ENCODE measurements at places on chromosomes 2 and 18.

- no peak for DNase-seq
These were observed 44.2 kb downstream of the GPR39 start for GRCh38 chr2:132460781-132461180.

GRCh38 chr18:78160961-78161656, 818.5 kb upstream of the SALL3 start:
- no peak for DNase-seq

DNA sequence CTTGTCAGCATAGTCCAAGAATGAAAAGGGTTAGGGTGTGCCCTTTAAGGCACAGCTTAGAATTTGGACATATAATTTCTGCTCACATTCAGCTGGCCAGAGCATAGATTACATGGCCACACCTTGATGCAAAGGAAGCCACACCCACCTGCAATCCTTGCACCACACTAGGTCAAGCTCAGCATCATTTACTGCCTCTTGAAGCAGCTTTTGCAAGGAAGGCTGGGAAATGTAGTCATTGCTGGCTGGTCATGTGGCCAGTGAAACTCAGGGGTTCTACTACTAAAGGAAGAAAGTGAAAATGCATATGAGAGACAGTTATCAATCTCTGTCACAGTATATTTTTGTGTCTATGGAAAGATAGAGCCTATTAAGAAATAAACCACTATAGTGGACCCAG, 159.3 kb downstream of the GFPT1 start:
- no peak for DNase-seq

- DNase-seq, result no peak
These were observed 79.4 kb upstream of the TCF7L1 start for GRCh38 chr2:85053802-85054201.

DNA sequence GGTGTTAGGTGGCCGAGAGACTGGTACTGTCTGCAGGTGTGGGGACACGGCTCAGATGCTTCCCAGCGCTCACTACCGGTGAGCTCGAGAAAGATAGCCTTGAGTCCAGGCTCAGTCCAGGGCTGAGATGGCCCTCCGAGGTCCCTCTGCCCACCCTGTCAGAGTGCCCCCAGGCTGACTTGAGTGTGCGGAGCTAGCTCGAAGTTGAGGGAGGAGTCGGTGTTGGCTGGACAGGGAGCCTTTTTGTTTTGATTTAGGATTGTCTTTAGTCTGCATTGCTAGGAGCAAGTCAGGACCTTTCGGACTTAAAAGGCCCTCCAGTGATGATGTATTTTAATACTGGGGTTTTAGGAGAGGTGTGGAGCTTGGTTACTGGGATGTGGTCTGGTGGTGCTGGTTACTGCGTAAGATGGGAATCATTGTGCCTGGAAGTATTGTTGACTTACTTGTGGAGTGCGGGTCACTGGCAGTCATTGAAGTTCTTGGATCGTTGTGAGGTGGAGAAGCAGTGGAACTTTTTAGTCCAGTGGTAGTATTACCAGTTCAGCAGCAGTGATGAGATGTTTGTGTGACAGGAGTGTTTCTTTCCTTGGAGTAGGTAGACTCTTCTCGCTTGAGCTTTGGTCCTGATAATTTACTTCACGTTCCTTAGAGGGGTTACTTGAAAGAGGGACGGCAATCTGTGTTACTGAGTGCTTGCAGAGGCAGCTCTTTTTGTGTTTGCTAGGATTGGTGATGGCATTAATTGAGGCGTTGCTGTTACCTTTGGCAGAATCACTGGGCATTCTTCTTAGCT, 633 bp downstream of the KIAA1328 start:
- DNase-seq, result peak; percentile 50

GRCh38 chr2:126771094-126771493, 115.1 kb downstream of the GYPC start:
- DNase-seq, result no peak

- no peak for DNase-seq
These were observed 24.3 kb upstream of the ARHGAP25 start for GRCh38 chr2:68710336-68710735.

Data from cerebellar cortex (tissue), 1 donor.